ENCODE measurements at places on chromosomes 3 and 15.

GRCh38 chr15:50476143-50476542 lies 51.9 kb downstream of the USP8 start:
- DNase-seq, result no peak

- no peak for DNase-seq
These were observed 15.0 kb upstream of the C15orf61 start for GRCh38 chr15:67505675-67506572.

GRCh38 chr3:187256051-187256616 lies 35.4 kb downstream of the MASP1 start:
- no peak for DNase-seq

DNA sequence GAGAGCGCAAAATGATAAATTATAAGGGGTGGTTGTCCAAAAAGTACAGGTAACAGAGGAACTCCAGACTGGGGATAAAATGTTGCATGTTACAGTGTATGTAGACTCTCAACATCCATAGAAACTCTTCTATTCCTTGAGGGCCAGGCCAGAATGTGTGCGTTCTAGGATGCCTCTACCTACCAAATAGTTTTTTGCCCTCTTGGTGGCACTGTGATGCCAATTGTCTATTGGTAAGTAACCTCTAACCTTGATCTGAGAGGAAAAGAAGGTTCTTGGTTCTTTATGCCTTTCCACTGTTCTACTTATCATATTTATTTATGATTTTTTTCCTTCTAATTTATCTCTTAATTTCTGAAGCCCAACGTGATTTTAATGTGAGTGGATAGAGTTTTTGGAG lies 424.6 kb downstream of the GRM7 start:
- no peak for DNase-seq

GRCh38 chr3:41600616-41601015 lies 361.3 kb downstream of the ULK4 start:
- DNase-seq, result no peak

DNA sequence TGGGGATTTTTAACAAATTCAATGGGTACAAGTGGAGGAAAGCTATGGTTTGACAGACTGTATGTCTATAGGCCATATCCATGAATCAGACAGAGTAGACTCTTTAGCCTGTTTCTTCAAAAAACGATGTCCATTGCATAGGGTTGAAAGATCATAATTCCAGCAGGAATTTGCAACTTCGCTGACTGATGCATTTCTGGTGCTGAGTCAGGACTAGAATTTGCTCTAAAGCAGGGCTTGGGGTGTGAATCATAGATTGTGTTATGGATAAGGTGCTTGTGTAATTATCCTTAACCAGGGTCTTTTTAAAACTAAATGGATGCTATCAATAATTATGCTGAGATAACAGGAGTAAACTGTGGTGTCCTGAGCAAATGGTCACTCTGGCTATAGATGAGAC lies 200.4 kb upstream of the TBC1D5 start:
- DNase-seq, result no peak

DNA sequence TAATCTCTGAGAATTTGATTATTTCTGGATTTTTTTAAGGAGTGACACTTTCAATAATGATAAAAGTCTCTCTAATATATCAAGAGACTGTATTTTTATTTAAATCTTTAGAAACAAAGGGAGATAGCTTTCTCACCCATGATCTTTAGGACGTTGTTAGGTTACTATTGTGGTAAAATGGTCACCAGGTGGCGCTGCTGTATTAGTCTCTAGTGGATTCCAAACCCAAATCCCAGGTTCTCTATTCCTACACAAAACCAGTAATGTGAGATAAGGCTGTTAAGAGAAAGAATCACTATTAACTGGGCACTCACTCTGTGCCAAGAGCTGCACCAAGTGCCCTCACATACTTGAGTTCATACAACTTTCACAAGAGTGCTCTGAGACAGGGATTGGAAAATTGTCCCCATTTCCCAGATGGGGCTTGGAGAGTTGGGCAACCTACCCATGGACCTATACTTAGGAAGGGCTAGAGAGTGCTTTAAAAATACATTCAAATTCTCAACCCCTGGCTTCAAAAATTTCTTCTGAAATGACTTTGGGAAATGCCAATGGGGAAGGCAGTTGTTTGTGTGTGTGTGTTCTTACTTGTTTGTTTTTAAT lies 593.4 kb upstream of the TGFBR2 start:
- peak; percentile 0 for DNase-seq

- DNase-seq, result no peak
These were observed 10.9 kb downstream of the STRIT1 start for GRCh38 chr3:155282385-155283091.

- no peak for DNase-seq
These were observed 122.4 kb downstream of the XXYLT1 start for GRCh38 chr3:195148549-195148948.

DNA sequence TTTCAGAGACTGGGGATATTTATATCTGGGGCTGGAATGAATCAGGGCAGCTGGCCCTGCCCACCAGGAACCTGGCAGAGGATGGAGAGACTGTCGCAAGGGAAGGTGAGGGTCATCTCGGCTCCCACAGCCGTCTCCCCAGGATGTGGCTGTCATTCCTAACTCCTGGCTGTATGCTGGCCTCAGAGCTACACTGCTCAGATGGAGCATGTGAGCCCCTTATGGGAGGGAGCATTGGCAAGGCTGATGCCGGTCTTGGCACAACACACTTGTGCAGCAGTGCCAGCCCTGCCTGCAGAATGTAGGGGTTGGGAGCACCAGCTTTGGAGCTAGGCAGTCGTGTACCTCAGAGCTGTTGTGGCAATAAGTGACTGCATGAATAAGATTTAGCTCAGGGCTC lies 5.2 kb downstream of the RCCD1 start:
- DNase-seq, result no peak

DNA sequence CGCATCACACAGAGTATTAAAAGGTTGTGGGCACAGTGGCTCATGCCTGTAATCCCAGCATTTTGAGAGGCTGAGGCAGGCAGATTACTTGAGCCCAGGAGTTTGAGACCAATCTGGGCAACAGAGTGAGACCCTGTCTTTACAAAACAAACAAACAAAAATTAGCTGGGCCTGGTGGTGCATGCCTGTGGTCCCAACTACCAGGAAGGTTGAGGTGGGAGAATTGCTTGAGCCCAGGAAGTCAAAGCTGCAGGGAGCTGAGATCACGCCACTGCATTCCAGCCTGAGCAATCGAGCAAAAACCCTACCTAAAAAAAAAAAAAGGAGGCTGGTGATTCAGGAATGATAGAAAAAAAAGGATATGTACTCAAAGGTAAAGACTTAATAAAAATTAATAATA lies 28.2 kb upstream of the ST6GAL1 start:
- no peak for DNase-seq

DNA sequence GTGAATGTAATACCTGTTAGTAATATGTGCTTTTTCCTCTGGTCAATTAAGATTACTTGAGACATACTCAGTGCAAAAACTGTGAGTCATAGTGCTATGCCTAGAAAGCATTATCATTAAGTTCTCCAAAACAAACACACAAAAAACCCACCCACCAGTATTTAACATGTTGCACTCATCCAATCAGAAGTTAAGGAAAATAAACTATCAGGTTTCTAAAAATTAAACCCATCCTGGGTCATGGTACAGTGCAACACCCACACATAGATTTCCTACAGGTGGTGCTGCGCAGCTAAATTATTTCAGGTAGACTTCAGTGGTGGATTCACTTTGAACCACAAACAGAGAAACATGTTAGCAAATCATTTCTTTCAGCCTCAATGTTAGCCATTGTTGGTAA lies 264.4 kb upstream of the VEPH1 start:
- no peak for DNase-seq

GRCh38 chr3:24829629-24830229 lies 335.1 kb upstream of the THRB start:
- DNase-seq, result no peak

- no peak for DNase-seq
These were observed 320.3 kb downstream of the THSD4 start for GRCh38 chr15:71435552-71435951.

GRCh38 chr3:32147933-32148332 lies 41.5 kb downstream of the GPD1L start:
- no peak for DNase-seq

DNA sequence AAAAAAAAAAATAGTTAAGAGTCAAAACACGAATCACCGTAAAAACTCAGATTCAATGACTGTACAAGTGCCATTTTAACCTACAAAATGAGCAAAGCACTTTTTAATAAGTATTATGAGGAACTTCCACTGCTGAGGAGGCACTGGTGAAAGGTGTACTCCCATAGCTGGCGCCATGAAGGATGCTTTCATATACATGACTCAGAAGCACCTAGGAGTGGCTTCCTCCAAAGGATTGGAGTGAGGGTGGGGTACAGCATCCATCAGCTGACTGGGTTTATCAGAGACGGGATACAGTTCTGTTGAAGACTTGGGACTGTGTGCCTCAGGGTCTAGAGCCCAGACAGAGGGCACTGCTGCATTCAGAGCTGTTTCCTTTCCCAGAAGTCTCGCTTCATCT lies 60.9 kb upstream of the MEX3B start:
- DNase-seq, result no peak

GRCh38 chr15:78550194-78550593 lies 9.9 kb downstream of the PSMA4 start:
- no peak for DNase-seq

DNA sequence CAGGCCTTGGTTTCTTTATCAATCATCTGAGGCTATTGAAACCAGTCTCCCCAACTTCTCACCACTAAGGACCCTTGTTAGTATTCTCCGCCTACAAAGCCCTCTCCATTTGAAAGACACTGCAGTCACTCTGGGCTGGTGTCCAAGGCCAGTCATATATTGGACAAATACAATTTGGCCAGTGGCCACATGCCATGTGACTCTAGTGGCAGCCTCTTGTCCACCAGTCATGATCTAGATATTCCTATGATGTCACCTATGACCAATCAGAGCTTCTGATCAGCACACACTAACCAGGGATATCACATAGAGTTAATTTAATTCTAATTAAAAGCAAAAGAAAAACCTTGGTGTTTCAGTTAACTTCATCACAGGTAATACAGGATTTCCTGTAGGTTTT lies 68.2 kb downstream of the RAB11A start:
- no peak for DNase-seq

DNA sequence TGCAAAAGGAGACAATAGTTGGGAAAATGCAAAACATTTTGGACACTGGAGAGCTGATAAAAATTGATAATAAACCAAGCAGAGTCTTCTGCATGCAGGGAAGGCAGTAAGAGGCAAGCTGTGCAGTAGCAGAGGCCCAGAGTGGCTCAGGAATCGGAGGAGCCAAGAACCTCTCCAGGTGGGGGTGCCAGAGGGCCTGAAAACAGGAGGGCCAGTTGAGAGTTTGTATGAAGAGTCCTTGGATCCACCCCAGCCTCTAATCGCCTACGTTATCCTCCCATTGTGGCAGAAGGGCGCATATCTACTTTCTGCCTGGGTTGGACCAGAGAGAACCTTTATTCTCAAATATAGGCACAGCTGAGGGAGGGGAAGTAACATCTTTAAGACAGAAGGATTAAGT lies 48.9 kb upstream of the RBP1 start:
- DNase-seq, result no peak

- no peak for DNase-seq
These were observed 784.0 kb downstream of the ZPLD1 start for GRCh38 chr3:103218793-103219192.

DNA sequence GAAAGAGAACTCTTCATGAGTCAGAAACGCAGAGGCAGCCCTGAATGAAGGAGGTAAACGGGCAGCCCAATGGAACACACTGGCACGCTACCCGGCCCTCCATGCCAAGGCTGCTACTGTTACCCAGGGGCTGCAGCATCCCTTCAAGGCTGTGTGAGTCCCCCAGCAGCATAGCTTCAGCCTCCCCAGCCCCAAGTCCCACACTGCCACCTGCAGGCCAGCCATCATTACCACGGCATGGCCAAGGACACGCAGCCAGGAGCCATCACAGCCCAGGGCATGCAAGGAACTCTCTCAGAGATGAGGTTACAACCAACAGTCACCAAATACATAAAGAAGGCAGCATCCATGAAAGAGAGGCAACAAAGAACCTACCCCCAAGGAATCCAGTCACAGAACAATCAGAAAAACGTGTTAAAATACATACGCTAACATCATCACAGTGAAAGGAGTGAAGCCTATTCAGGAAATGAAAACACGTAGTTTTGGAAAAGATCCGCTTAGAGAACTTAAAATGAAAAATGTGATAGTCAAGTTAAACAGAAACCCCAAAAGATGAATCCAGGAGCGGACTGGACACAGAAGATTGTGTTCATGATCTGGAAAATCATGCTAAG lies 22.4 kb downstream of the PLA2G4F start:
- peak; percentile 50 for DNase-seq

DNA sequence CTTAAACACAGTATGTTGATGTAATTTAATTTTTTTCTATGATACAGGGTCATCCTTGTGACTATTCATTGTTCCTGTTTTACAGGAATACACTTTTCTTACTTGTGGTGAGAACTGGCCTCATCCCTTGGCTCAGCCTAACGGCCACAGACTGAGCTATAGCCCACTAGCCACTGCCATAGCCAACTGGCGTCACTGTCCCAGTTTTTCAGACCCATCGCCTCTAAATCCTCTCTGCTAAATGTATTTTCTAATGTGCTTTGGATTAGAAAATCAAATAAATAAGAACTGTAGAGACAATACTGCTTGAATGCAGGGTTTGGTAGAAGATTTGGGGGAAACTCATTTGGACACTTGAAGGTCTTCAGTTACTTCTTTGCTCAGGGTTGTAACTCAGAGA lies 113.1 kb downstream of the TIGIT start:
- no peak for DNase-seq

- DNase-seq, result no peak
These were observed 54.0 kb downstream of the HEG1 start for GRCh38 chr3:125001557-125002413.

DNA sequence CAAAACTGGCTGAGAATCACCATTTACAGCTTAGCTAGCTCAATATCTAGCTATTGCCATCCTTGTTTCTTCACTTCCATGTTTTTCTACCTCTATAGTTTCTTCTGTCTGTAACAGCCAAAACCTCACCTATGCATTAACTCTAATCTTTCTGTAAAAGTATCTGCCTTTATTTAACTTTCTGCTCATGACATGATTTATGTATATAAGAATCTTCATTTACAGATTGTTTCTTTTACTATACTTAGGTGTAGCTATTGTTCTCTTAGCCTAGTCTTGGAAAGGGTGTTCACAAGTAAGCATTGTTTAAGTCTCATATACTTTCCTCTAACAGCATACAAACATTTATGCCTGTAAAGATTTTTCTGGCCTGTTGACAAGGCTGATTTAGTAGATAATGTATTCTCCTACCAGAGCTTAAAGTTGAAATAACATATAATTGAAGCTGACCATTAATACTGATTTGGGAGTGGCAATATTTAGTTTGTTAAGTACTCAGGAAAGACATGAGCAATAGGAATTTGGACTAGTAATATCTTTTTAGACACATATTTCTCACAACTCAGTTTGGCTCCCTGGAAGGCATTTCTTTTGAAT lies 9.4 kb downstream of the FILIP1L start:
- no peak for DNase-seq

GRCh38 chr3:134917631-134918030 lies 122.6 kb downstream of the EPHB1 start:
- no peak for DNase-seq

GRCh38 chr15:99571299-99571698 lies 5.5 kb downstream of the MEF2A start:
- no peak for DNase-seq

GRCh38 chr3:58463181-58463941 lies 28.5 kb upstream of the KCTD6 start:
- DNase-seq, result peak; percentile 79
